ENCODE measurements at places on chromosomes 11 and 22. TPM values are rescaled to one million over a fixed set of nuclear protein-coding genes. Genes with fewer than 3 reads are reported as not detected.

The HTR3A gene
- not detected for total RNA-seq

The TMEM225 gene
- not detected for total RNA-seq

The PDGFD gene
- 8.5 TPM for total RNA-seq

The OPCML gene
- not detected for total RNA-seq

The PIWIL4 gene
- total RNA-seq = 0.19 TPM

Measured in A549 treated with RU486 at 1 μM for 4 hours (cell line).